ENCODE measurements at places on chromosomes 4 and X. TPM values are rescaled to one million over a fixed set of nuclear protein-coding genes. Genes with fewer than 3 reads are reported as not detected.
A peak's percentile ranks its signal among the peaks of the same experiment; 100 is the strongest.

GRCh38 chr4:38759790-38760122 is 23.0 kb downstream of the TLR10 start:
- no peaks in the 10 kb centered on the region for H3K27me3 ChIP-seq
- H3K4me3 ChIP-seq = no peak overlapping the region
- no peak for DNase-seq
- no peak overlapping the region for H3K27ac ChIP-seq

- no peaks in the 10 kb centered on the region for H3K4me1 ChIP-seq
- H3K4me3 ChIP-seq = peak overlapping the region; percentile 94
Observed at GRCh38 chr4:125833-126232, 1.5 kb downstream of the ZNF718 start.

- peak; percentile 51 for DNase-seq
- no peaks in the 10 kb centered on the region for H3K36me3 ChIP-seq
- H3K27me3 ChIP-seq = no peaks in the 10 kb centered on the region
- peak overlapping the region; percentile 36 for H3K27ac ChIP-seq
- H3K4me1 ChIP-seq = peaks cover 43% of the 10 kb centered on the region
Observed at GRCh38 chr4:140037353-140038030, 116.5 kb downstream of the MAML3 start.

DNA sequence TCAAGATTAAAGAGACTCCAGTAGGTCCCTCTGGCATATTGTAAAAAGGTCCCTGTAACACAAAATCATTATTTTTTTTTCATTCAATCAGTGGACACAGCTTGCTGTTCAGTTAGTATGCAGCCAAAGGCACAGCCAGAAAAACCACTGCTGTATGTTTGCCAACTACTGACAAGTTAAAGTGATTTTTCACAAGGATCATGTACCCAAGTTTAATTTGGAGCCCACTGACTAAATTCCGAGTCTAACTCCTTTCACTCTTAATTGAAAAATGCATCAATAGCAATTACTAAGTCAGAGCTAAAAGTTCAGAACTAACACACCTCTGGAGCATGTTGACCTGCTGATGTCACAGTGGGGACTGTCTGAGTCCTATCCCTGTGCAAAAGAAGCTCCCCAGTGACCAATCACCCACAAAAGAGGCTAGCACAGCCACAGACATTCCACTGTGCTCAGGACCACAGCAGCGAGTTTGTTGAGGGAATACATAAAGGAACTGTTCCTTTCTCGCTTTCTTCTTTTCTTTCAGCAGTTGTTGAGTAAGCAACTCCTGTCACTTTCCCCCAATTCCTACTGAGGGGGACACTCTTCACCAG is 60.4 kb downstream of the STX18 start:
- H3K4me1 ChIP-seq = peaks cover 42% of the 10 kb centered on the region
- DNase-seq = no peak

GRCh38 chr4:145795521-145795920 is 115.6 kb downstream of the C4orf51 start:
- H3K36me3 ChIP-seq = peaks cover 9% of the 10 kb centered on the region
- H3K4me3 ChIP-seq = no peak overlapping the region
- H3K4me1 ChIP-seq = peaks cover 15% of the 10 kb centered on the region
- no peak overlapping the region for H3K27ac ChIP-seq
- H3K27me3 ChIP-seq = no peaks in the 10 kb centered on the region

DNA sequence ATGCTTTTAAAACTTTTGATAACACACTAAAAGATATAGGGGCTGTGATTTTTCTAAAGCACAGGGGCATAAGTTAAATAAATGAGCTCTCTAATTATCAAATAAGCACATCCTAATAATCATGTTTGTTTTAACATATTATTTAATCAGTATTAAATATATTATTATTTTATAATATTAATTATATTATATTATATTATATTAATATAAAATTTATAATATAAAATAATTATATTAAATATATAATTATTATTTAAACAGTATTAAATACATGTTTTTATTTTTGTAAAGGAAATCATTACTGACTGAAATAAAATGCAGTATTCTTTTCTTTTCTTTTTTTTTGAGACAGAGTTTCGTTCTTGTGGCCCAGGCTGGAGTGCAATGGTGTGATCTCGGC is 136.5 kb downstream of the IL15 start:
- no peaks in the 10 kb centered on the region for H3K27me3 ChIP-seq
- no peak for DNase-seq

GRCh38 chrX:4844376-4844775 is 1130.9 kb upstream of the PRKX start:
- H3K27ac ChIP-seq = peak overlapping the region; percentile 37
- H3K4me3 ChIP-seq = no peak overlapping the region
- peaks cover 6% of the 10 kb centered on the region for H3K36me3 ChIP-seq
- peak; percentile 52 for DNase-seq

- no peak overlapping the region for H3K27ac ChIP-seq
- peaks cover 15% of the 10 kb centered on the region for H3K27me3 ChIP-seq
- H3K4me3 ChIP-seq = no peak overlapping the region
- no peaks in the 10 kb centered on the region for H3K36me3 ChIP-seq
Observed at GRCh38 chr4:6056976-6057766, 38.9 kb upstream of the C4orf50 start.

The POLA1 gene
- total RNA-seq = 21.3 TPM

The HTT gene
- total RNA-seq = 44.4 TPM

The SYN1 gene
- not detected for total RNA-seq

The UBE2D3 gene
- 235 TPM for total RNA-seq

The CCDC120 gene
- 30.8 TPM for total RNA-seq

Measured in Calu3 (cell line).